ENCODE measurements at places on chromosomes 1 and 21. TPM values are rescaled to one million over a fixed set of nuclear protein-coding genes. Genes with fewer than 3 reads are reported as not detected.

SMIM1 gene
- 12.4 TPM for total RNA-seq

PDZK1 gene
- not detected for total RNA-seq

COL8A2 gene
- 26.6 TPM for total RNA-seq

H3-3A gene
- total RNA-seq: 384 TPM

DNA sequence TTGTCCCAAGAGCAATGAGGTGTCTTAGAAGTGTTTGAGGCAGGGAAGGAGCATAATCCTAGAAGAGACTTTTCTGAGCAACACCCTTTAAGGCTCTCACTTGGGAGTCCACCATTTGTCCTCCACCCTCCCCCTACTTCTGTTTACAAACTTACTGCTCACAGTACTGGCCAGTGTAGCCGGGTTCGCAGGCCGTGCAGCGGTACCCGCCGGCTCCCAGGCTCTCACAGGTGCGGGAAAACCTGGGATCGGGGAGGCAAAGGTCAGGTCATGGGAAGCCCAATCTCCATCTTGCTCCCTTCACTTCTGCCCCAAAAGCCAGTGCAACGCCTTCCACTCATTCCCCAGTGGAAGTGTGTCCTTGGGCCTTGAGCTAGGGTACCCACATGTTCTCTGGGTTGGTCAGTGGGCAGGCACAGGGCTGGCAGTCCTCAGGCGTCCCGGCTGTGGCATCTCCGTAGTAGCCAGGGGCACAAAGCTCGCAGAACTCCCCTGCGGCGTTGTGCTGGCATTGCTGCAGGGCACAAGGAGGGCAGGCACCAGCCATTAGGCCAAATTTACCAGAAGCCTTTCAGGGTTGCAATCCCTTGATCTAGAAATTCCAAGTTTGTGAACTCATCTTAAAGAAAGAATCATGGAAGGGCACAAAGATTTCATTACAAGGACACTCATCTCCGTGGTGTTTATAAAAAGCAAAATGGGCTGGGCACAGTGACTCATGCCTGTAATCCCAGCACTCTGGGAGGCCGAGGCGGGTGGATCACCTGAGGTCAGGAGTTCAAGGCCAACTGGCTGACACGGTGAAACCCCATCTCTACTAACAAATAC is 49.8 kb downstream of the LDLRAD2 start:
- DNase-seq: no peak

DNA sequence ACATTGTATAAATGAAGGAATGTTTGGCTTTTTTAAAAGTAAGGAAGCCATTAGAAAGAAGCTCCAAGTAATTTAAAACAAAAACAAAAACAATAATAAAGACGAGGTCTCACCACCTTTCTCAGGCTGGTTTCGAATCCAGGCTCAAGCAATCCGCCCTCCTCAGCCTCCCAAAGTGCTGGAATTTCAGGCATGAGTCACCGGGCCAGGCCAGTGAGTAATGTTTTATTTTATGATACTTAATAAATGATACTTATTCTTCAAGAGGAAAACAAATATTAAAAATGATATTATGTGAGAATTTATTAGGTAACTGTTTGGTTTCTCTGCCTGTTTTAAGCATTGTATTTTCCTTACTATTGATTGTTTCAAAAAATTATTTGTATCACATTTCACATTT is 201.4 kb upstream of the BRINP3 start:
- DNase-seq: no peak

- no peak for DNase-seq
Measured at GRCh38 chr1:55490547-55490946, 275.4 kb upstream of the USP24 start.

- DNase-seq: no peak
Measured at GRCh38 chr1:154714052-154714623, 106.2 kb upstream of the ADAR start.

GRCh38 chr1:201594575-201595245 is 55.8 kb downstream of the NAV1 start:
- DNase-seq: no peak

Measured in esophagus muscularis mucosa (tissue), 4 donors.